ENCODE measurements at places on chromosomes 1 and 21. TPM values are rescaled to one million over a fixed set of nuclear protein-coding genes. Genes with fewer than 3 reads are reported as not detected.

DNA sequence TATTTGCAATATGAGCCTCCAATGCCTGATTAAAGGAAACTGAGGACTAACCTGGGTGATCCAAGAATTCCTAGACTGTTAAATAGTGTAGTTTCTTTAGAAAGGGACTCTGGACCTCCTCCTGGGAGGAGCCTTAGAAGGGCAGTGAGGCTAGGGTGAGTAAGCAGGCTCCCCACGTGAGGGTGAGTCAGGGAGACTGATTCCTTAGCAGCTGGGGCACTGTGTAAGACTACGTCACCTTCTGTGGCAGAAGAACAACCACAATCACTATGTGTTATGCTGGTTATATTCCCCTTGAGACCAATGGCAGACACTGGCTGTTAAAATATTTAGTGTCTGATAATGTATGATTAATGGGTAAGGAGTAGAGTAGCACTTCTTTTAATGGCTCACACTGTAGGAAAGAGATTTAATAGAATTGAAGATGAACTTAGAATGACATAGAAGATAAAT, 53.3 kb upstream of the SYT14 start:
- DNase-seq = peak; percentile 94

GRCh38 chr21:31923756-31924155, 50.9 kb downstream of the HUNK start:
- DNase-seq = no peak

- no peak for DNase-seq
These were observed 100.0 kb upstream of the SERTAD4 start for GRCh38 chr1:210132582-210132981.

DNA sequence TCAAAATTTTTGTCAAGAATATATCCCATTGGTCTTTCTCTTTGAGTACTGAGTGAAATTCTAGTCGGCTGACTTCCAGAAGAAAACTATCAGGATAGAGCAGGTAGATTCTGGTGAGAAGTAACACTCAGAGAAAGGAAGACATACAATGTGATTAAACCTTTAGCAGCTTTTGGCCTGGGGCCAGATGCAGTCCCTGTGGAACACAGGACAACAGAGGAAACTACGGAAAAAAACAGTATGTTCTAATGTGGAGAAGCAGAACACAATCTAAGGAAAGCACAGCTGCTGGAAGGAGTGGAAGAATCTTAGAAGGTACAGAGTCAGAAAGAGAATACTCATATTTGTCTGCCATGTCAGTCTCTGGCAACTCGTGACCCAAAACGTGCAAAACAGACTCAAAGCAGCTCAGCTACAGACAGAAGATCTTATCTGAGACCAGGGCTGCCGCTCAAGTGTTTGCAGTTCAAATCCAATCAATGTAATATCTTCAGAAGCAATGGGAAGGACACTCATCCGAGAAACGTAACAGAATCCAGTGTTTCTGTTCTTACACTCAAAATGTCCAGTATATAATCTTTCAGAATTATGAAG, 283.8 kb downstream of the MRPL39 start:
- DNase-seq = no peak

DNA sequence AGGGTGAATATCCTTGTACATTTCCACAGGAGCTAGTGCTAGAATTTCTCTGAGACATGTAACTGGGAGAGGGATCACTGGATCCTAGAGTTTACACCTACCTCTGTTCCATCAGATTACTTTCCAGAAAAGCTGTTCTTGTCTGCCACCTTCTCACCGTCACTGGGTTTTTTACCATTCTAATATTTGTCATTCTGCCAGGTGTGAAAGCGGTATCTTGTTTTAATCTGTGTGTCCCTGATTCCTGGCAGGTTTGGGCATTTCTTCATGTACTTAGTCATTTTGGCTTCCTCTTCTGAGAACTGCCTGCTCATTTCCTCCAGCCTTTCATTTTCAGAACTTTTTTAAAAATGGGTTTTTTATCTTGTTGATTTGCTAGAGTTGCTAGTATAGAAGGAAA, 5.1 kb downstream of the PMF1 start:
- DNase-seq = no peak

- no peak for DNase-seq
These were observed 40.7 kb downstream of the UMODL1 start for GRCh38 chr21:42111811-42112210.

DNA sequence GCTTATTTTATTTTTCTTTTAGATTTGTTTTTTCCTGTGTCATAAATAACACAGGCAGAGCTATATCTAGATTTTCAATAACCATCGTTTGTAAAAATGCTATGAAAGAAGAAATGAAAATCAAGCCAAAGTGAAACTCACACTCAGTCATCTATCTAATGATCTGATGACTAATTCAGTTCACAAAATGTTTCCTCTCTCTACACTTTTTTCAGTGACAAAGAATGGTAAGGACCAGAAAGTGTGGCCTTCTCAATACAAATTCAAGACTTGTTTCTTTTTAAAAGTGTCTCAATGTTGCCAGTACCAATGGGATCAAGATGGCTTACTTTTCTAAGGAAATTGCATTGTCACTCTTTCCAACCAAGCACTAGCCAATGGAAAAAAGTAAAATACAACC, 282.8 kb upstream of the PKN2 start:
- no peak for DNase-seq

DNA sequence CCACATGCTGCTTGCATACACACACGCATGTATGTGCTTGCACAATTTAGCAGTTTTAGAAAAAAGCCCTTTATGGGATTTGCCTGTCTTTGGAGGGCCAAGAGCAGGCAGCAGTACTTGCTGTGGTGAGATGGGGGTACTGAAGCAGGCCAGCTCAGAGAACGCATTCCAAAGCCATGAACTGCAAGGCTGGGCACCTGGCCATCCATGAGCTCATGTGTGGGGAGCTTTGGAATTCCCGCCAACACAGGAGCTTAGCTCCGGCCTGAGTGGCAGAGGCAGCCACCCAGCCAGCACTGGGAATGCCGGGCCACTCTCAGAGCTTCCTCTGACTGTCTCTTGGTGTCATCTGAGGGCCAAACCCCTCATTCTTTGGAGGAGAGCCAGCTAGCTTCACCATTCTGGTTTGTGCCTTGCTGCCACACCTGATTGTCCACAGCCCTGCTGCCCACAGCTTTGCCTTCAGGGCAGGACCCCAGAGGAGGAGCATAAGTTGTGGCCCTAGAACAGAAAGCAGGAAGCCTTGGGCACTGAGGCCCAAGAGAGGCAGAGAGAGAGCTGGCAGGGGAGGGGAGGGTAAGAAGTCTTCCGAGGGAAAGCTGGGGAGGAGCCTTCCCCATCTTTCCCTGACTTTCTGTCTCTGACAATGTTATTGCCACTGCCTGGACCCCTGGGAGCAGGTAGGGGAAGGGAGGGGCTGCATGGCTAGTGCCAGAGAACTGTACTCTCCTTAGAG, 92.1 kb upstream of the POU3F1 start:
- DNase-seq = peak; percentile 87

DNA sequence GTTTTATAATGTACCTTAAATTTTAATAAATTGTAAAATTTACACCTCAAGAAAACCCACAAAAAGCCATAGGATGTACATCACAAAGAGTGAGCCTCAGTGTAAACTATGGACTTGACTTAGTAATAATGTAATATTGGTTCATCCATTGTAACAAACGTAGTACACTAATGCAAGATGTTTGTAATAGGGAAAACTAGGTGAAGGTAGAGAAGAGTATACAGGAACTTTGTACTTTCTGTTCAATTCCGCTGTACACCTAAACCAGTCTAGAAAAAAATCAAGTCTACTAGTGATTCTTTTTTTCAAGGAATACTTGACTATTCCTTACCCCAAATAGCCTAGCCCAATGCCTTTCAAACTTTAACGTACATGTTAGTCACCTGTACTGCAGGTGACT, 222.3 kb upstream of the FGGY start:
- DNase-seq = no peak

SMIM1 gene
- 1.0 TPM for polyA plus RNA-seq

PGBD5 gene
- 0.07 TPM for polyA plus RNA-seq

CFHR3 gene
- polyA plus RNA-seq = not detected

ADCY10 gene
- polyA plus RNA-seq = 0.02 TPM

ALX3 gene
- 4.3 TPM for polyA plus RNA-seq

B4GALT3 gene
- polyA plus RNA-seq = 39.0 TPM

SLC45A1 gene
- polyA plus RNA-seq = 0.44 TPM
